H54 (cell line): ENCODE measurements at places on chromosomes 7 and 10.

DNA sequence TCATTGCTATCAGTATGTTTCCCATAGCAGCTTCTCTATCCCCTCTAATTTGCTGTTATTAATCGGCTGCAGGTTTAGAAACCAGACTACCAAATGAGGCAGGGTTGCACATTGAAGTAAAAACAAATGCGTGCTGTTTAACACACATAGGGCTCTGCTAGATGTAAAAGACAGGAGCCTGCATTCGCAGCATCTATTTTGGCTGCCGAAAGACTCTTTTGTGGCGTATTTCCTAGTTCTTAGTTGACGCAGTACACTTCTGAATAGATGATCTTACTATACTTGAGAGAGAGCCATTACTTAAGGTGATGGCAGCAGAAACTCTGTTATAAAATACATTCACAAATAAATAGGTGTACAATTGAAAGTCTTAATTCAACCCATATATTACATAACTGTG, 21.4 kb downstream of the SGCE start:
- DNase-seq: no peak

- DNase-seq: no peak
These were observed 76.0 kb downstream of the DENND2A start for GRCh38 chr7:140564643-140565042.

- no peak for DNase-seq
These were observed 176.5 kb downstream of the EXOC4 start for GRCh38 chr7:133429371-133429770.

- no peak for DNase-seq
These were observed 164.4 kb downstream of the ARL4A start for GRCh38 chr7:12851841-12852240.

DNA sequence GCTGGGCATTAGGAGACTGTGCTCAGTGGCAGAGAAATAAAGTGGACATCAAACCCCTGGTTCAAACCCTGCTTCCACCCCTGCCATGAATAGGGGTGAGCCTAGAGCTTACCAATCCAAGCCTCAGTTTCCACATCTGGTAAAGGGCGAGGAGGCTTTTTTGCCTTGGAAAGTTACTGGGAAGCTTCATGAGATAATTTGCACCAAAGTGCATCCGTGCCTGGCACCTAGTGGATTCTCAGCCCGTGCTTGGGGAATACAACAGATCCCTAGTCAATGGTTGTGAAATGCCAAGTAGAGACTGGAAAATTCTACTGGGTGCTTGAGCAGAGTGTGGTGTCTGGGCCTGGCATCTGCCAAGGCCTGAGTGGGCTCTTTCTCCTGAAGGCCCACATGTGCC, 158.7 kb upstream of the ZMIZ1 start:
- no peak for DNase-seq

DNA sequence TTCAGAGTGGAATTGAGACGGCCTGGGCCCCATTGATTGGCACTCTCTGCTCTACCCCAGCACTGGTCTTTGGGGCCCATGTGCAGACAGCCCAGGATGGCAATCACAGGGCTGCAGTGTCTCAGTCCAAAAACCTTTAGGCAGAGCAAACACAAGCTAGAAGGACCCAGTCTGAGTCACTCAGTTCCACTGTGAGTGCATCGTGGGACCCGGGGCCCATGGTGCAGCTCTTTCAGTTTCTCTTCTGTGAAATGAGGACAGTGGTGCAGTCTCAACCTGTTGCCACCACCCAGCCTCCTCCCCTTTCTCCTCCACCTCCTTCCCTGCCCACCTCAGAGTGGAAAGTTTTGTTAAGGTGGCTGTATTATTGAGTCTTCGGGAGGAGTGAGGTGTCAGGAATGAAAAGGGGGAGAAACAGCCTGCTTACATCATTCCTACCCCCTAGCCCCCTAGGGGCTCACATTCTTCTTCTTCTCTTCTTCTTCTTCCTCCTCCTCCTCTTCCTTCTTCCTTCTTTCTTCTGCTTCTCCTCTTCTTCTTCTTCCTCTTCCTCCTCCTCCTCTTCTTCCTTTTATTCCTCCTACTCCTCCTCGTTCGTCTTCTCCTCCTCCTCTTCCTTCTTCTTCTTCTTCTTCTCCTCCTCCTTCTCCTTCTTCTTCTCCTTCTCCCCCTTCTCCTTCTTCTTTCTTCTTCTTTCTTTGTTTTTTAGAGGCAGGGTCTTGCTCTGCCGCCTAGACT, 19.5 kb upstream of the CARD11 start:
- no peak for DNase-seq

DNA sequence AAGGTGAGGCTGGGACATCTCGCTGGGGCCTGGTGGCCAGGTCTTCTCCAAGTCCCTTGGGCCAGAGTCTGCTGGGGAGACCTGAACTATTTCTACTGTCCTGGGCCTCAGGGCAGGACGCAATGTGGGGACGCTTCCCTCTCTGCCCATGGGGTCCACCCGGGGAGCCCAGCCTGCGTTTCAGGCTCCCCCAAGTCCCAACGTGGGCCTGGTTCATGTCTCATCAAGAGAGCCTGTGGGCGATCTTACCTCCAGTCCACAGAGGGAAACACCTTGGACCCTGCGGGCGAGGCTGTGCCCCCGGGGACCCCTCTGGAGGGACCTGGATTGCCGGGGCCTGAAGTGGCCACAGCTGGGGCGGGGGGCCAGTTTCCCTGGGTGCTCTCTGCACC, 91.7 kb downstream of the DNAJB6 start:
- DNase-seq: no peak

GRCh38 chr10:68560943-68561864, 1.1 kb downstream of the TET1 start:
- peak; percentile 70 for DNase-seq

DNA sequence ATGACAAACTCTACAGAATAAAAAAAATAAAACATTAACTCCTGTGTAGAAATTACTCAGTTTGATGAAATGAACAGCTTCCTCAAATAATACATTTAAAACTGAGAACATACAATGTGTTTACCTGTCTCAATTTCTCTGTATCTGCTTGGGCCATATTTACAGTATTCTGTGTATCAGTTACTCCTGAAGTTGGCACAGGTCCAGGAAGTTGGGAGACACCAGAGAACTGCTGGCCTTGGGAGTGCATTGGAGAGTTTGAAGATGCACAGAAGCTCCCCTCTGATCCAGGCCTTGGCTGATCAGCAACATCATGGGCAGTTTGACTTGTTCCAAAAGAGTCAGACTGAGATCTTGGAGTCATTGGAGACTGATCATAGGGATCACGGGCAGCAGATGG, 155.1 kb downstream of the GALNT11 start:
- DNase-seq: no peak

DNA sequence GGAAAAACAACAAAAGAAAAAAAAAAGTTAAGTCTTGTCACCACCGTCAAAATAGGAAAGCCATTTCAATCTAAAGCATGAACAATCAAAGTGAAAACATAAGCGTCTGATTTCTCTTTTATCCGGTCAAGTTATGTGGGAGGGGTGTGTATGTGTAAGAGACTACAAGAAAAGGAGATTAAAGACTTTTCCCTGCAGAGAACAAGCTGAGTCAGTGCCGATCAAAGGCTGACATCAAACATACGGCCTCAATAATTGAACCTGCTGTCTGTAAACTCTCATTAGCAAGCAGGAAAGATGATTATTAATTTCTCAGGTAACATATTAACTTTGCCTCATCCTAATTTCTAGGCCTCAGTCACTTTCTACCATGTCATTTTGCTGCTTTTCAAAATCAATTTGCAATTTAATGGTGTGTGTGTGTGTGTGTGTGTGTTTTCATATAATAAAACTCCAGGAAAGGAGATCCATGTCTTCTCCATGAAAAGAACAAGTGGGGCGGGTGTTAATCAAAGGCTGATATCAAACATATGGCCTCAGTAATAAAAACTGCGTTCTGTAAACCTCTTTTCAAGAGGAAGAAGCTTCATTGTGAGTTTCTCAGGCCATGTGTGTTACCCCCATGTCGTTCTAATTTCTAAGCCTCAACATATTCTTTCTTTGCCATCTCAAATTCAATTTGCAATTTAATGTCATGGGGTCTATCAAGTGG, 649.1 kb upstream of the SORCS1 start:
- no peak for DNase-seq

- no peak for DNase-seq
These were observed 122.8 kb downstream of the KAT6B start for GRCh38 chr10:74949034-74949832.

DNA sequence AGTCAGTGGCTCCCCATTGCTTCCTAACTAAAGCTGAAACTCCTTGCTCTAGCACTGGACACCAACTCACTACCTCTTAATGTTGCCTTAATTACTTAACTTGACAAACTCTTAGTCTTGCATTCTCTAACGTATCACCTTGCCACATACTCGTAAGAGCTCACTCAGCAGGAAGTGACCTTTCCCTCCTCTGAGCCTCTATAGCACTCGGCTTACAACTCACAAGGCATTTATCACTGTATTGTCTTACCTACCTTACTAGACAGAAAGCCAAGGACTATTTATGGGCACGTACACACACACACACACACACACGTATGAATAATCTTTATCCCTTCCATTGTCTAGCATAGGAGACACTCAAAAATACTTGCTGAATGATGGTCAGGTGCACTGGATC, 21.2 kb downstream of the CEP41 start:
- DNase-seq: no peak

- DNase-seq: peak; percentile 44
These were observed 124.9 kb downstream of the DLG5 start for GRCh38 chr10:77801474-77802161.

- no peak for DNase-seq
These were observed 69.6 kb downstream of the ZNF727 start for GRCh38 chr7:64114791-64115190.

GRCh38 chr10:79266543-79267312, 80.5 kb upstream of the PPIF start:
- peak; percentile 98 for DNase-seq

DNA sequence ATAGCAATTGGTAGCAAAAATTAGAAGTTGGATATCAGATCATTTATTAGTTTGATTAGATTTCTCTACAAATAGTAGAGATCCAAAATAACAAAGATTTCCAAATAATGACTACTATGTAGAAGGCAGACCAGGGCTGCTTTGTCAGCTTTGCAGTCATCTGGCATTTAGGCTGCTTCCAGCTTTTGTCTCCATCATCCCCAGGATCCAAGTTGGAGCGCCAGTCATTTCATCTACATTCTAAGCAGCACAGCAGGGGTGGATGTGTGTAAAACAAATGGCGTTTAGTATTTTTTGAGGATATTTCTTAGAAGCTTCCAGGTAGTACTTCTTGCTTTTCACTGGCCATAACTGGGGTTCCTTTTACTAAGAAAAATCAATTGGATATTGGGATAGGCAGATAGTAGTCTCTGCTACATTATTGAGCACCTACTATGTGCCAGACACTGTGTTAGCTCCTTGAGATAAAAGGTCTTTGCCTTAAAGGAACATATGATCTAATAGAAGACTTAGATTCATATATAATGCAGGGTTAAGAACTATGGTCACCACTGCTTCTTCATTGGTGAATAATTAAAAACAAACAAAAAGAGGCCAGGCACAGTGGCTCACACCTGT, 41.5 kb downstream of the TPST1 start:
- no peak for DNase-seq

GRCh38 chr7:148172920-148173319, 417.6 kb upstream of the C7orf33 start:
- DNase-seq: no peak

- no peak for DNase-seq
These were observed 40.4 kb downstream of the BAIAP2L1 start for GRCh38 chr7:98360221-98361130.

DNA sequence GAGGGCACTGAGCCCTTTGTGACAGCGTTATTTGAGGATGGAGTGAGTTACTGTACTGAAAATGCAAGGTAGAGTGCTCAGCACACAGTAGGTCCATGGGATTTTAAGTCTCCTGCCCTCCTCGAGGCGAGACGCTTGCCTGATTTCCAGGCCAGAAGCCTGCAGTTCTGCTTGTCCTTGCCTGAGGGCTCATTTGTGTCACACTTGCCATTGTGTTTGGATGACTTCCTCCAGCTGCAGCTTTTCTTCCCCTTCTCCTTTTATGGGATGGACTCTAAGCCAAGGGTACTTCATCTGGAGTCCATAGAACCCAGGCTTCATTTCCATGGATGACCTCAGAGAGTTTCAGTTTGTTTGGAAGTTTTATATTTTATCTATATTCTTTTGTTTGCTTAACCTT, 304.2 kb upstream of the BMPER start:
- no peak for DNase-seq

DNA sequence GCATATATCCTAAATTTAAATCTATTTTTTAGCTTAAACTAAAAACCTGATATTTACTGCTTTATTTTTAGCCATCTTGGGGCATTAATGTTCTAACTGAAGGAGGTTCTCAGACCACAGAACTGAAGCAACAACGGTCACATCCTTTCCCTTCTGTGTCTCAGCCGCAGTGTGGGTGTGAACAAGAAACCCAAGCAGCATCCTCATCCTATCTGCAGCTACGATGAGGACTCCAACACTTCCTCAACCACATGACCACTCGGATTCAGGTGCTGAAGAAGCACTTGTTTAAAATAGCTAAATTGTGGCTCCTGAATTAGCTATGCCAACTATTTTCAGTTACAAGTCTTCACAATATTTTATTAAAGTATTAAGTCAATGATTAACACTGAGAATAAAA, 5.3 kb downstream of the ESYT2 start:
- DNase-seq: no peak

DNA sequence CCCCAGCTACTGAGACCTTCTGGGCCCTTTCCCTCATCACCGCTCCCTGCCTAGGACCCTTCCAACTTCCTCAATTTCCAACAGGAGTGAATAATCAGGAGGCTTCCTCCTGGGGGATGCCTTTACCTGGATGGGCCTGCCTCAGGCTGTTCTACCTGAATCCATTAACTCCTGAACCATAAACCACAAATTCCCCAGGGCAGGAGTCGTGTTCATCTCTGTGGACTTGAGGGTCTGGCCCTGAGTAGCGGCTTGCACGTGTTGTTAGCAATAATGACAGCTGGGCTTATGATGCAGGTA, 105.1 kb upstream of the GPR26 start:
- DNase-seq: no peak

DNA sequence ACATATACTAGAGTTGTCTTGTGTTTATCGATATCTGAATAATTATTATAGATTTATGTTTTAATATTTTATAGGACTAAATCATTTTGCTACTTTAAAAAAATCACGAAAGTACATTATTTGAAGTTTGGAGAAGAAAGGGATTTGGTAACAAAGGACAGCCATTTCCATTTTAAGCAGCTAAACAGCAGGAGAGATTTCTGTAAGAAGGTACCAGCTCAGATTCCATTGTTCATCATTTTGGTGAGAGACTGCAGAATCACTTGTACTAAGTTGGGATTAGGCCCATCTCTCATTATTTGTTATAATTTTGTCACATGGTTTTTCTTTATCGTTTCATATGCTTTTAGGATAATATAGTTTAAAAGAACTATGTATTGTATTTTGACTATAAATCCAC, 46.7 kb downstream of the PALS2 start:
- no peak for DNase-seq

DNA sequence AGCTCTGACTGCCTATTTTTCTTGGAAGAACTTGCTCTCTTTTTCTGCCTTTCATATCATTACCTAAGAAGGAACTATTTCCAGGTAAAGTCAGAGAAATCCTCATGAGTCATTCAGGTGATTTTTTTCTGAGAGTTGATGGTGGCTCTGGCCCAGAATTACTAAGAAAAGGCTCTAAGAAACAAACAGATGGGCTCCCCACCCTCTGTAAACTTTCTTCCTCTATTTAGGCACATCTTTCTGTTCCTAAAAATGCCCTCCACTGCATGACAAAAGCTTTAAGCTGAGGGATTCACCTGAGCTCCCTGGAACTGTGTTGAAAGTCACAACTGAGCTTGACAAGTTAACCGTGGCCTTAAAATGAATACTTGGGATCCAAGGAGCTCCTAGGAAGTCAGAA, 1.6 kb downstream of the OLAH start:
- DNase-seq: no peak
